ENCODE measurements at places on chromosomes 5 and 9. TPM values are rescaled to one million over a fixed set of nuclear protein-coding genes. Genes with fewer than 3 reads are reported as not detected.
A peak's percentile ranks its signal among the peaks of the same experiment; 100 is the strongest.

Gene ADAMTS13
- 0.44 TPM for total RNA-seq

Gene SPATA31D1
- total RNA-seq, result not detected

Gene TMEM215
- not detected for total RNA-seq

Gene TRIM41
- 10.3 TPM for total RNA-seq

DNA sequence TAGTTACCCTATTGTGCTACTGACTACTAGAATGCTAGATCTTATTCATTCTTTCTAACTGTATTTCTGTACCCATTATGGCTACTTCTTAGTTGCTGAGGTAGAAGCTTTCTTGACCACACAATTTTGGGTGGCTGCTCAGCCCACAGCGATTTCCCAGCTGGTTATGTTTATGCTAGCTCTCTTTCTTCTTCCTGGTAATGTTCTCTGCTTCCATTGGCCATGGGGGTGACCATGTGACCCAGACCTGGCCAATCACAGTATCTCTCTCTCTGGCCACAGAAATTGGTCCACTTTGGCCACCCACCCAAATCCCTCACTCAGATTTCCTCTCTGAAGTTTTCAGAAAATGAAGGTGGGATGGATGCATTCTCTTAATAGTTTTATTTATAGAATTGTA, 427.9 kb upstream of the CLINT1 start:
- DNase-seq, result no peak

DNA sequence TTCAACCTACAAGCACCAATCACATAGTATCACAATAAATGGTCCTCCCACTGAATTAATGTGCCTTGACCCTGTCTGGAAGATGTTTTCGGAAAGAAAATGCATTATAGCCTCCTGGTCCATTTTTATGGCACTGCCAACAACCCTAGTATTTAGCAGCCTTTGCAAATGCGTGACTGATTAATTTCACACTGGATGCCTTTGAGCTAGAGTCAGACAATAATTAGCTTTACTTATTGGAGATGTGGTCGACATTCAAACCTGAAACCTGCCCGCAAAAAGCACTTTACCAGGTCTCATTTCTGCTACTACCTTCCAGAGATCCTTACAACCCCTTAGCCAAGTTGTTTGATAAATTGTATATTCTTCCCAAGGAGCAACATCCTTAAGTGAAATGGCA, 119.3 kb upstream of the DPYSL3 start:
- no peak for DNase-seq

DNA sequence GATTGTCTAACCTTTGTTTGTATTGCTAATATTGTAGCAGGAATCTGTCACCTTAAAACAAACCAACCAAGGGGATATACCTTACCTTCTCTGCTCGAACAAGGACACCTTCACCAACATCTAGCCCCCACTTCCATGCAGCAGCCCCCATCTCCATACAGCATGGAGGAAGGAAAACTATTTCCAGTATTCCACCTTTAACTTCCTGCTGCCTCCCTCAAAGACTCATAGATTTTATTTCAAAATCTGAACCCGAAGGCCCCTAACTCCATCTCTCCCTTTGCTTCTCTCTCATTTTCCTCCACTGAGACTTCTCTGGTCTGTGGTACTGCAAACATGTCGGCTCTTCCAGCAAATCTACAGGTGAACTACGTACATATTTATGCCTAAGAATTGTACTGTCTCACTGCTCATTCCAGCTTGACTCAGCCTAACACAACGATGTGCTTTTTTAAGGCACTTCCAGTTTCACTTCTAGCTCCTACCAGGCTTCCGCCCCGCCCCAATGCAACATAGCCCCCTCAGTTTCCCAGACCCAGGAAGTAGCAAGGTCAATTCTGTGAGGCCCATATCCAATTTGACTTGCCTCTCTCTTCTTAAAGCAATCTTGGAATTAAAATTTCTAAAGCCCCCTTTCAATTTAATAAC, 70.7 kb upstream of the RNF38 start:
- DNase-seq, result peak; percentile 83

GRCh38 chr9:21244836-21245235, 5.0 kb upstream of the IFNA14 start:
- no peak for DNase-seq

DNA sequence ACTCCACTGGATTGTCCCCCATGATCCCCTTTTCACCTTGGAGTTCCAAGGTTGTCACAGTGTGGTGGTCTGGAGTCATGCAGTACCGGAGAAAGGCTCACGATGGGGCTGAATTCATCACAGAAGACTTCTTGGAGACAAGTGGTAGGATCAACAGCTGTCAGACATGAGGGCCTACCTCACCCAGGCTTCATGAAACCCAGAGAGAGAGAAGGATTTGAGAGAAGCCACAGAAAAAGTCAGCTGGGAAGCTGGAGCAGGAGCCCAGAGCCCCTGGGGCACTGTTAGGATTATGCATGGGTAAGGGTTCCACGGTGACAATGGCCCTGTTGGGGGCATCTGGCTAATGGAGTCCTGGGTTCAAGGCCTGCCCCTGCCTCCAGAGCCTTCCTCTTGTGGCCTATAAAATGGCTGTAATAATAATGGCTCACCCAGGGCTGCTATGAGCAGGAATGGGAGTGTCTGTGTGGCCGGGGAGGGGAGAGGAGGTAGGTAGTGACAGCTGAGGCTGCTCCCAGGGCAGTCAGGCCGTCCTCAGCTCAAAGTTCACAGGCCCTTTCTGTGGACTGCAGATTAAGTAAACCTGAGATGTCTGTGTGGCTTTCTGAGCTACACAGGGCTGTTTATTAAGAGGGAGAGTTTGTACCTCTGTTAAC, 910 bp downstream of the TRIM14 start:
- peak; percentile 33 for DNase-seq

DNA sequence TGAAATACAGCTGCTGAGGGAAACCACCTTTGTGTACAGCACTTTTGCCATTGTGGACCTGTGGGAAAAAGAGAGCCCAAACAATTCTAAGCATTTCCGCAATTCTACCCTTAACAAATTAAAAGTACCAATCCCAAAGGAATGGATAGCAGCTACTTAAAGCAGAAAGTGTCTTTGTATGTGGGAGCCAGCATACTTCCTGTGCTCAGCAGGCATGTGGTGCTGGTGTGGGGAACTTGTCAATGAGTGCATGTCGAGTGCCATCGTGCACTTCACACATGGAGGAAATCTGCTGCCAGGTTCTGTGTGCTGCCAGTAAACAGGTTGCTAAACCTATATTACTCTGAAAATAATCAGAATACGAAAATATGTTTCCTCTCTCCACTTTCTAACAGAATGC, 399.0 kb downstream of the LRRC70 start:
- no peak for DNase-seq

GRCh38 chr5:77305222-77305846, 94.9 kb downstream of the PDE8B start:
- DNase-seq, result no peak

- DNase-seq, result no peak
Measured at GRCh38 chr5:167219298-167219697, 1072.1 kb upstream of the WWC1 start.
